Activated CD8-positive, alpha-beta memory T cell treated with anti-CD3 and anti-CD28 coated beads for 1 hour (primary cell): ENCODE measurements at places on chromosomes 16 and 17.

- DNase-seq: no peak
Observed at GRCh38 chr16:68116256-68116867, 31.2 kb downstream of the NFATC3 start.

DNA sequence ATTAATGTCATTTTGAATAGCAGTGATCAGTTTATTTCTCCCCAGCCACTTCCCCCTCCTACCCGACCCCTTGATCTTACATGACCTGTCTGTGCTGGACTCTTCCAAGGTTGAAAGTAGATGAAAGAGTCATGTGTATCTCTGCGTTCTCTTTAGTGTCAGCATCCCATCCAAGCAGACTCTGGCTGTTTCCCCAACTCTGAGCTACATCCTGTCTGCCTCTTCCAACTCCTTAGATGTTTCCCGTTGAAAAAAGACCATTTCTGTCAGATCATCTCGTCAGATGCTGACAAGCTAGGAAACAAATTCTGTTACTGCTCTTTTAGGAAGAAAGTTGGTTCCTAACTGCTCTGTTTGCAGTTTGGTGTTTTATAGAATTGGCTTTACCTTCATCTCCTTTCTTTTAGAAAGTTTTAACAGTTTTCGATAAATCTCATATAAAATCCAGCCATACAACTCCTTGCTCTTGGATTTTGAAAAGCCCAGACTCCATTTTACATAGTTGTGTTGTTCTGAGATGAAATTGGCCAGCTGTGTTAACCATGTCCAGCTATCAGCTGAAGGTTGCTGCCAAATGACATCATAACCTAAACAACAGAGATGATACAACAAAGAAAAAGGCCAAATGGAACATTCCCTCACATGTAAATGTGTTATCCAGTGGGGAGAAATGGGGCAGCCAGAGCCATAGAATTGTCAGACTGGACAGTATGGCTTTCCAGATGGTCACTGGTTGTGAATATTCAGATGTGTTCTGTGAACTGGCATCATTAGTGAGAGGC lies 43.5 kb downstream of the CYB561 start:
- no peak for DNase-seq

- DNase-seq: no peak
Observed at GRCh38 chr17:75555679-75556153, 30.2 kb downstream of the LLGL2 start.

- no peak for DNase-seq
Observed at GRCh38 chr17:67994817-67995569, 1.3 kb downstream of the C17orf58 start.

GRCh38 chr17:50868140-50868438 lies 1.9 kb upstream of the TOB1 start:
- no peak for DNase-seq

- DNase-seq: no peak
Observed at GRCh38 chr17:56812901-56813388, 20.8 kb downstream of the C17orf67 start.

DNA sequence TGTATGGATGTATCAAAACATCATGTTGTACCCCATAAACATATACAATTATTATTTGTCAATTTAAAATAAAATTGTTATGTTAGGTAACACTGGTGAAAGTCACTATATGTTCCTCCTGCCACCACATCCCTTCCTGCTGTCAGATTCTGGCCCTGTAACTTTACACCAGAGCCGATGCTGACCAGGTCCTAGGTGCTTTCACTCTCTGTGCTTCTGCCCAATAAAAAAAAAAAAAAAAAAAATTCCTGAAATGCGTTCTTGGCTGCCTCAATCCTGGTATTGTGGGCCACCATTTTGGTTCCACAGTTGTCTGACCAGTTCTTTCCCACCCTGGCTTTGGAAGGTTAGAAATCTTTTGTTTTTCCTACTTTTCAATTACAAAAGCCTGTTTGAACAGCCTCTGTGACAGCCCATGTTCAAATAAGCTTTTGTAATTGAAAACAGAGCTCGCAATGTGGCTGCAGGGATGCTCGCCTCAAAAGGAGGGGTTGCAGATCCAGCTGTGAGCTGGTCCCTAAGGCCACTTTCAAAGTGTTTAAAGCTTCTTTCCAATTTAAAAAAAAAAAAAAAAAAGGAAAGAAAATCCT lies 831.0 kb upstream of the EEF2KMT start:
- DNase-seq: no peak
